ENCODE measurements at places on chromosomes 3 and 15. TPM values are rescaled to one million over a fixed set of nuclear protein-coding genes. Genes with fewer than 3 reads are reported as not detected.

HRG gene
- not detected for total RNA-seq

ZWILCH gene
- total RNA-seq = 48.0 TPM

DNA sequence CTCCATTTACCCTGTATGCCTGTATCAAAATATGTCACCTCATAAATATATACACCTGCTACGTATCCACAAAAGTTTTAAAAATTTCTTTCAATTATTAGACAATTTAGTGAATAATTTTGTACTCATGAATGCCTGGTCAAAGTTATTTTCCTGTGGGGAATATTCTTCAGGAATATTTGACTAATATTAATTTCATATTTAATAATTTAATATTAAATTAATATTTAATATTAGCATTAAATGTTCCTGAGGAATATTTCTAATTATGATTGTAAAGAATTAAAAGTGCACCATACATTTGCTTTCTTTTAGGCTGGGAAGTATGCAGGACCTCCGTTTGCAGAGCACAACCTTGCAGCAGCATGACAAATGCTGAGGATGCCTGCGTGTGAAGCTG is 422.7 kb downstream of the C3orf38 start:
- no peak for DNase-seq
- H3K4me3 ChIP-seq = no peak overlapping the region
- H3K27me3 ChIP-seq = no peaks in the 10 kb centered on the region
- H3K4me1 ChIP-seq = no peaks in the 10 kb centered on the region

DNA sequence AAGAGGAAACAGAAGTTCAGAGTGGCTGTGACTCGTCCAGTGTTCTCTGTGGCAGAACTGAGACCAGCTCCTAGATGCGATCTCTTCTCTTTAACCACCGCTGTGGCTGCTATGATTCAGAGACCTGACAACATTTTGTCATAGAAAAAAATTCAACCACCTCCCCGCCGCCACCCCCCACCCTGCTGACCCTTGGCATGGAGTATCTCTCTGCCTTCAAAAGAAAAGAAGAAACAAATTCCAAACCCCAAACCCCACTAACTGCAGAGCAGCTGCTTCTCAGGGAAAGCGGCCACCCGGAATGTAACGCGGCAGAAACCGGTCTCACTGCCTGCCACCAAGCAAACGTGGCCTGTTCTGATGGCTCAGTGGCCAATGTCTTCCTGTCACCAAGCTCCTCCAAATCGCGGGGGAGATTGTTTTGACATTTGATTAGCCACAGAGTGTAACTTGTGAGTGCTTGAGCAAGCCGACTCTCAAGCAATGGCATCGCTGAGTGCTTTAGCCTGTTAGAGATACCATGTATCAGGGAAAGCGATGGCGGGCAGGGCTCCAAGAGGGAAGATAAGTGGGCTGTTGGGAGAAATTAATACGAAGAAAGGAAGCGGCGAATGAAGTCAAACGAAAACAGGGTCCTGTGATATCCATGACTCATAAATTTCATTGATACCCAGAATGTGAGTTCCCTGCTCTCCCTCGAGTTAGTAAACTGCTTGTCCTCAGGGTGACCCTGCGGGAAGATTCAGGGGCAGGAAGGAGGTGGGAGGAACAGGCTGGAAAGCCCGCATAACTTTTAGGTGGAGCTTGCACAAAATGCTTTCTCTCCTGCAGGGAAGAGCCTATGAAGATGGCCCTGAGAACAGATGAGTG is 44.8 kb upstream of the TLE3 start:
- H3K4me3 ChIP-seq = no peak overlapping the region
- H3K27me3 ChIP-seq = no peaks in the 10 kb centered on the region
- H3K36me3 ChIP-seq = no peaks in the 10 kb centered on the region

KLHL24 gene
- 17.7 TPM for total RNA-seq

GRCh38 chr3:105791131-105791530 is 77.7 kb downstream of the CBLB start:
- no peak overlapping the region for H3K4me3 ChIP-seq
- H3K27ac ChIP-seq = no peak overlapping the region
- H3K36me3 ChIP-seq = no peaks in the 10 kb centered on the region
- H3K4me1 ChIP-seq = no peaks in the 10 kb centered on the region

STX19 gene
- total RNA-seq = not detected

DNA sequence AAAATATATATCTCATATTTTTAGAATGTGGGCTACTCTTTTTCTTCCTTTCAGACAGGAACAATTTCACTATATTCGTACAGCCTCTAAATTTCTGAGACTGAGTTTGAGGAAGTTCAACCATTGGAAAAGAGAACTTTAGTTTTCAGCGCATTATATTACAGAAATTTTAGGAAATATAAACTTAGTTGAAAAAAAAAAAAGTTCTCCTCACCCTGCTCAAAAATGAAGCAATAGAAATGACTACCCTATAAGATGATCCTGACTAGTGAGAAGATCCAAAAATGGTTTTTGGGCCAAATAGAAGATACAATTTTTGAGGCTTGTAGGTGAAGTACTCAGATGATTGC is 139.6 kb downstream of the MCTP2 start:
- no peak overlapping the region for H3K4me3 ChIP-seq
- H3K27me3 ChIP-seq = no peaks in the 10 kb centered on the region
- no peaks in the 10 kb centered on the region for H3K4me1 ChIP-seq
- no peak overlapping the region for H3K27ac ChIP-seq
- no peak for DNase-seq

CHRM5 gene
- total RNA-seq = not detected

DNA sequence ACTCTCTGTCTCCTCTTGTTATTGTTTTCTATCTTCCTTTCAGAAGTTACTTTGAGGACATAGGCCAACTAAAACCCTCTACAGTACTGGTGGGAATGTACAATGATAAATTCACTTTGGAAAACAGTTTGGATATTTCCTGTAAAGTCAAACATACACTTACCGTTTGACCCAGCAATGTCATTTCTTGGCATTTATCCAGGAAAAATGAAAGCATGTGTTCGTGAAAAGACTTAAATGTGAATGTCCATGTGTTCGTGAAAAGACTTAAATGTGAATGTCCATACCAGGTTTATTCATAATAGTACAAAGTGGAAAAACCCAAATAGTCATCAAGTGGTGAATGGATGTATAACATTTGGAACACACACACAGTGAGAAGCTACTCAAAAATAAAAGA is 361.5 kb upstream of the DPH6 start:
- H3K27me3 ChIP-seq = no peaks in the 10 kb centered on the region
- H3K36me3 ChIP-seq = peaks cover 3% of the 10 kb centered on the region
- no peak overlapping the region for H3K4me3 ChIP-seq

GXYLT2 gene
- 2.6 TPM for total RNA-seq

DNA sequence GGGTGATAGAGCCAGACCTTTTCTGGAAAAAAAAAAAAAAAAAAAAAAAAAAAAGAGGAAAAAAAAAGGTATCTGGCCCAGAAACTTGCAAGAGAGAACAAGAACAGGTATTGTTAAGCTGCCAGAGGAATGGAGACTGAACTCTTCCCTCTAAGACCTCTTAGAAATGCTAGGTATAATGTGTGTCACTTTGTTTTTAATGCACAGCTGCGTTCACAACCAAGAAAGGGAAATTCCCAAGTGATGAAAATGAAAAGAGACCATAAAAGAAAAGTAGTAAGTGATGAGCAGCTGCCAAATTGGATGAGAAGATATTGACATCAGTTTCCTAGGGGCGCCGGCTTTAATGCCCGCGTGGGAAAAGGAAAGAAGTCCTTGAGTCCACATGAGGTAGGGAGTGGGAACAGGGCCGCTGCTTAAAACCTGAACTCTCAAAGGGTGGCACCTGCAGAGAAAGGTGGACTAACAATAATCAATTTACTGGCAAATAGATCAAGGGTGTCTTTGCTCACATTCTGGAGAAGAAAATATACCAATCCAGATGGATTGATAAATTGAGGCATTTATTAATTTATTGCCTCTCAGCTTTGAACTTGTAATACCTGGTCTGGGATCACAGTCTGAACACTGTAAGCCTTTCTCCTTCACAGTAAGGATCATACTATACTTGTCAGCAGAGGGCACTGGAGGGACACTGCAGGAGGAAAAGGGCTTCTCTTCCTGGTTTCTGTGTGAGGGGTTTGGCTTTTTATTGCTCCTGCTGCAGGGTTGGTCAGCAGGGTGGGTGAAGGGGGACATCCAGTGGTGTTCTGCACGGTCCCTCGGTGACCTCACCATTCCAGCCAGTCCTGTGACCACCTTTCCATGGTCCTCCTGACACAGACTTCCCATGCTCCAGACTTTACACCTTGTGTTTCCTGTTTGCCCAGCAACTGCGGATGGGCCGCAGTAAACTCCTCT is 131.6 kb downstream of the AQP9 start:
- no peaks in the 10 kb centered on the region for H3K27me3 ChIP-seq
- no peaks in the 10 kb centered on the region for H3K36me3 ChIP-seq
- H3K4me3 ChIP-seq = no peak overlapping the region
- H3K27ac ChIP-seq = no peak overlapping the region

VEPH1 gene
- 7.7 TPM for total RNA-seq

- DNase-seq = no peak
- no peak overlapping the region for H3K4me3 ChIP-seq
- no peak overlapping the region for H3K27ac ChIP-seq
These were observed 391.5 kb downstream of the ERC2 start for GRCh38 chr3:56076746-56077145.

GRCh38 chr15:55868707-55869106 is 124.7 kb downstream of the NEDD4 start:
- no peak for DNase-seq
- no peak overlapping the region for H3K4me3 ChIP-seq
- no peaks in the 10 kb centered on the region for H3K27me3 ChIP-seq
- H3K4me1 ChIP-seq = no peaks in the 10 kb centered on the region

ZNF80 gene
- not detected for total RNA-seq

HES1 gene
- total RNA-seq = 23.3 TPM

- no peak for DNase-seq
- no peak overlapping the region for H3K4me3 ChIP-seq
- H3K36me3 ChIP-seq = no peaks in the 10 kb centered on the region
- H3K27me3 ChIP-seq = no peaks in the 10 kb centered on the region
These were observed 181.9 kb upstream of the KBTBD8 start for GRCh38 chr3:66816090-66816761.

DNA sequence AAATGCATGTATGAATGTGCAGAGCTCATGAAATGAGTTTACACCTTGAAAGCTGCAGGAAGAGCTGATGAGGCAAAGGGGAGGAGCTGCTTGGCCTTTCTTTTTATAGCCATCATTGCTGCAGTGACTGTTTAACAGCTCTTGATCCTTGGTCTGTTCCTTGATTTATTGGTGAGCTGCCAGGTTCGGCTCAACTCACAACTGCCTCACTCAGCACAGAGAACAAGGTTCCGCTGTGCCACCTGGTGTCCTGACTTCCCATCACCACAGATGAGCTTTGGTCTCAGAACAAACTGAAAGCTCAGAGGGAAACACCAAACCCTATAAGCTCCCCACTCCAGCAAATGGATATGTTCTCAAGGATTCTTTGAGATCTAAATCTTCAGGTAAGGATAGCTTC is 626.1 kb downstream of the MAGI1 start:
- H3K4me1 ChIP-seq = no peaks in the 10 kb centered on the region
- H3K4me3 ChIP-seq = no peak overlapping the region
- no peak overlapping the region for H3K27ac ChIP-seq
- H3K36me3 ChIP-seq = peaks cover 6% of the 10 kb centered on the region
- no peak for DNase-seq
- no peaks in the 10 kb centered on the region for H3K27me3 ChIP-seq

DNA sequence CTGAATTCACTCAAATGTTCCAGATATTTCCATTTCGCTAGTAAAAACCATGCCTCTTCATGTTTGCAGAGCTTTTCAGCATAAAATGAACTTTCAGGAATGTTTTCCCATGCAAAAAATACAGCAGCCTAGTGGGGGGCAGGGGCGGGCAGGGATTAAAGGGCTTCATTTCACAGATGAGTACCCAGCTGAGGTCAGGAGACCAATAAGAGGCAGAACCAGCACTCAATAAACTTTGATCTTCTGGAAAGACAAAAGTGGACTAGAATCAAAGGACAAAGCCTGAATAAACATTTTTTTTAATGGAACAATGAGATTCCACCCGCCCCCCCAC is 8.0 kb downstream of the KLHL25 start:
- H3K27me3 ChIP-seq = no peaks in the 10 kb centered on the region
- peaks cover 14% of the 10 kb centered on the region for H3K4me1 ChIP-seq
- peaks cover 14% of the 10 kb centered on the region for H3K36me3 ChIP-seq
- H3K4me3 ChIP-seq = no peak overlapping the region

- no peak for DNase-seq
- no peak overlapping the region for H3K27ac ChIP-seq
- no peaks in the 10 kb centered on the region for H3K27me3 ChIP-seq
- H3K36me3 ChIP-seq = no peaks in the 10 kb centered on the region
These were observed 1515.0 kb downstream of the OTOL1 start for GRCh38 chr3:163011596-163011995.

GRCh38 chr3:178258121-178258520 is 278.1 kb upstream of the KCNMB2 start:
- no peak overlapping the region for H3K27ac ChIP-seq
- no peaks in the 10 kb centered on the region for H3K36me3 ChIP-seq
- no peaks in the 10 kb centered on the region for H3K27me3 ChIP-seq
- no peak overlapping the region for H3K4me3 ChIP-seq
- H3K4me1 ChIP-seq = no peaks in the 10 kb centered on the region

DNA sequence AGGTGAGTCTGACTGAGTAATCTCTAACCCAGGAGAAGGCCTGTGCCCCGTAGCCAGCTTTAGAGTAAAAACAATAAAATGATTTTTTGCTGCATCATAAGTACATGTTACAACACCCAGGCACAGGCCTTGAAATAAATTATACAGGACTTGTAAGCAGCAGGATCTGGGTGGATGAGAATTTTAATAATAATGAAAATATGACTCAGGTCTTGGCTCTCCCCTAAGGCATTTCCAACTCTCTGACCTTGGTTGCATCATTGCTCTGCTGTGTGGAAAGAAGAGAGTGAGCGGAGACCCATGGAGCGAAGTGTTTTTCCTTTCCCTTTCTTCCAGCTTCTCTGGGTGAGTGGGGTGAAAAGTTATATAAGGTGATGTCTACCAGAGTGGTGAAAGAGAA is 44.6 kb downstream of the EOMES start:
- H3K27me3 ChIP-seq = no peaks in the 10 kb centered on the region
- H3K36me3 ChIP-seq = no peaks in the 10 kb centered on the region
- H3K27ac ChIP-seq = no peak overlapping the region
- no peak overlapping the region for H3K4me3 ChIP-seq
- no peaks in the 10 kb centered on the region for H3K4me1 ChIP-seq
- no peak for DNase-seq

NR1I2 gene
- total RNA-seq = not detected

GRCh38 chr15:61201322-61201721 is 27.8 kb downstream of the RORA start:
- no peak overlapping the region for H3K27ac ChIP-seq
- DNase-seq = no peak
- H3K4me1 ChIP-seq = no peaks in the 10 kb centered on the region
- H3K36me3 ChIP-seq = no peaks in the 10 kb centered on the region
- H3K4me3 ChIP-seq = no peak overlapping the region
- no peaks in the 10 kb centered on the region for H3K27me3 ChIP-seq

ARGFX gene
- not detected for total RNA-seq

LINGO1 gene
- 42.6 TPM for total RNA-seq

LRRIQ4 gene
- total RNA-seq = 0.26 TPM

GRCh38 chr3:194321693-194322640 is 29.2 kb downstream of the CPN2 start:
- no peak for DNase-seq
- H3K4me3 ChIP-seq = no peak overlapping the region
- peaks cover 27% of the 10 kb centered on the region for H3K36me3 ChIP-seq
- H3K27ac ChIP-seq = no peak overlapping the region

GRCh38 chr15:41838400-41838897 is at the start of gene PLA2G4B:
PLA2G4B (plus strand) TSS chr15:41838847; CDS start chr15:41838914, 67 bp downstream.
- no peak within 1 kb of the TSS for H3K4me3 ChIP-seq
- H3K27ac ChIP-seq = no peak within 1 kb of the TSS

Measured in H9 (cell line).